Left ventricle myocardium inferior (tissue), 1 donor: ENCODE measurements at places on chromosomes 11 and 22.

- DNase-seq = no peak
These were observed 120.0 kb upstream of the SERPIND1 start for GRCh38 chr22:20653795-20654342.

- DNase-seq = no peak
These were observed 81.8 kb downstream of the OSBP2 start for GRCh38 chr22:30776476-30776875.

- DNase-seq = no peak
These were observed 3.7 kb downstream of the ASPHD2 start for GRCh38 chr22:26432619-26433311.

DNA sequence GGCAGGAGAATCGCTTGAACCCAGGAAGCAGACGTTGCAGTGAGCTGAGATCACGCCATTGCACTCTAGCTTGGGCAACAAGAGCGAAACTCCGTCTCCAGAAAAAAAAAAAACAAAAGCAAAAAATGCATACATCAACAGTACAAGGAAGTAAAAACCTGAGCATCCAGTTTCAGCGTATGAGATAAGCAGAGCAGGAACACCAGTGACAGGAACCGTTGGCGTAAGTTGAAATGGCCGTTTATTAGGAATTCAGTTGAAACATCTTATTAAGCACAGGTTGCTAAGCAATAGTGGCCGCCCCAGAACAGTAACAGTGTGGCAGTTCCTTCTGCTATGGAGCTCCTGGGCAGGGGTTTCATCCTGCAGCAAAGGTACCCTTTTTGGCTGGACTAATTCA, 4.0 kb upstream of the L3MBTL2 start:
- DNase-seq = no peak

DNA sequence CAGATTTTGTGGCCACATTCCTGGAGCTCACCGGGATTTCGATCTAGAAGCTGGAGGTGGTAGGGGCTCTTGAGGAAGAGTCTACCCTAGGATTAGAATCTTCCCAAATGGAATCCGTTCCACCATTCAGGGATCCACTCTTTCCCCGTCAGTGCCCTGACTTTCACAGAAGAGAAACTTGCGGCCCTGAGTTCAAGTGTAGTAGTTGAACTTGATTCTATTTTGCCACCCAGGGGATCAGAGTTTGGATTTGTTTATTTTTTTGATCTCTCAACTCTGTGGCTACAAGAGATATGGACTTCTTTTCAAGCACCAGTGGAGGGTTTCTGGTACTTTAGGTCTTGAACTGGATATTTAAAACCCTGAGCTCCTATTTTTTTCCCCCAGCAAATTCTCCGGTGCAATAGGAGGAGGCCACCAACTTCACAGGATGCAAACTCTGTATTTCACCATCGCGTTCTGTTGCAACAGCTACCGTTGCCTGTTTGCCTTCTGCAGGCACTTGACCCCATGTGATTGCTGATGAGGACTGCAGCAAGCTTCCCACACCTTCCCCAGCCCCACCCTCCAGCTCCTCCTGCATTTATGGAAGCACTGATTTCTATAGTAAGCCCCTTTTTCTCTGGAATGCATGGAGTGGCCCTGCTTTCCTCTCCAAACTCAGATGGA, 14.8 kb upstream of the MRGPRF start:
- no peak for DNase-seq

- DNase-seq = no peak
These were observed 47.6 kb downstream of the MOB2 start for GRCh38 chr11:1438967-1439330.

GRCh38 chr22:41619979-41620588, 759 bp downstream of the DESI1 start:
- DNase-seq = peak; percentile 36

DNA sequence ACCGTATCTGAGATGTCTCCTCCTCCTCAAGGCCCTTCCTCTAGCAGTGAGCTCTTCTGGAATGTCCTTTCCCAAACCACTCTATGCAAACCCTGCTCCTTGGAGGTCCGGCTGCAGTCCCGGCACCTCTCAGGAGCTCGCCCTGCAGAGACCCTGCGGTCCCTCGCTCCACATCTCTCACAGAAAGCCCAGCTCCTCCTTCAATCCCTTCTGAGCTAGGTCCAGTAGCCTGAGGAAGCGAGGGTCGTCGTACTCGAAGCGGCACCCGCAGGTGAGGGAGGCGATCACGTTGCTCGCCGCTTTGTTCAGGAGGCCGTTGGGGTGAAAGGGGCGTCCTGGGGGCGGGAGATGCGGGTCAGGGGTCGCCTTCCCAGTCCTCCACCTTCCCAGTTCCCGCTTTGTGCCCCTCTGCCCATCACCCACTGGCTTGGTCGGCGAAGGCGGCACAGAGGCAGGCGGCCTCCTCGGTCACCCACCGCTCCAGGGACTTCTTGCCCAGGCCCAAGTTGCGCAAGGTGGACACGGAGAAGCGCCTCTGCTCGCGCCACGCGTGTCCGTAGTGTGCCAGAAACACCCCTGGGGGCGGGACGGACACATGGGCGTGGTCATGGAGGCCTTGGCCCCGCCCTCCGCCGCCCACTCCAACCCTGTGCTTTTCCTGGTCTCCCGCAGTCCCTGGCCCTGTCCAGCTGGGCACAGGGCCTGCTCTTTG, 21.5 kb upstream of the CYP2D6 start:
- DNase-seq = no peak

DNA sequence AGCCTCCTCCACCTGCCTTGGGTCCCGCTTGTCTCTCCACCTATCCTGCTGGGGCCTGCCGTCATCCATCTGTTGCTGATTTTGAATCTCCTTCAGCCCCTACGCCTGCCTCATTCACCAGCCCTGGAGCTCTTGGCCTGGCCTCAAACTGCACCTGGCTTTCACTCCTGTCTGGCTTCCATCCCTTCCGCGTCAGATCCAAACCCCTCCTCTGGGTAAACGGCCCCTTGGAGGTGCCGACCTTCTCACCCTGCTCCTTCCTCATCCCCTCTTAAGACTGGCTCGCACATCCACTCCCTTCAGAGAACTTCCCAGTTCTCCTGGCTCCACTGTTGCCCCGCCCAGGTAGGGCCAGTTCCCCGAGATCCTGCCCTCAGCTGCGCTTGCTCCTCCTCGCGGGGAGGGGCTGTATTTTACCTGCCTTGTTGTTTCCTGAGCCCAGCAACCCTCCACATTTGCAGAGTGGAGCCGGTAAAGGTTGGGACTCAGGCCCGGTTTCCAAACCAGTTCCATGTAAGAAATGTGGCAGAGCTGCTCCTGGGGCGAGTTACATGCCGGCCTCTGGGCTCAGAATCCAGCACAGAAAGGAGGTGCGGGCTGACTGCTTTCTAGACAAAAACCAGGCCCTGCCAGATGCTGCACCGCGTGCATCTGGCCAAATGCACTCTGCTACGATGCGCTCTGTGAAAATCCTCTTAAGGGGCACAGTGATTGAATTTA, 13.9 kb upstream of the SHANK2 start:
- DNase-seq = no peak

DNA sequence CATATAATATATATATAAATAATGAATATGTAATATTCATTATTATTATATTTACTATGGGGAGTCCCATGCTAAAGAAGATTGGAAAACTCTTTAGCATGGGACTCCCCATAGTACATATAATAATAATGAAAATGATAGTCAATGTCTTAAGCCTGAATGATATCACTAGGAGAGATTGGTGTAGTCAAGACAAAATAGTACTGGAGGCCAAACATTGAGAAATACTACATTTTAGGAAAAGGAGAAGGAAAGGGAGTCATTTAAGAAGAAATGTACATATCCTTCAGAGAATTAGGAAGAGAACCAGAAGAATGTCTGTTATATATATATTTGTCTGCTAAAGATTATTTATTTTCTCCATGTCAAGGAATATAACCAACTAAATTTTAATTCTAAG, 5.0 kb upstream of the VWA5A start:
- no peak for DNase-seq

DNA sequence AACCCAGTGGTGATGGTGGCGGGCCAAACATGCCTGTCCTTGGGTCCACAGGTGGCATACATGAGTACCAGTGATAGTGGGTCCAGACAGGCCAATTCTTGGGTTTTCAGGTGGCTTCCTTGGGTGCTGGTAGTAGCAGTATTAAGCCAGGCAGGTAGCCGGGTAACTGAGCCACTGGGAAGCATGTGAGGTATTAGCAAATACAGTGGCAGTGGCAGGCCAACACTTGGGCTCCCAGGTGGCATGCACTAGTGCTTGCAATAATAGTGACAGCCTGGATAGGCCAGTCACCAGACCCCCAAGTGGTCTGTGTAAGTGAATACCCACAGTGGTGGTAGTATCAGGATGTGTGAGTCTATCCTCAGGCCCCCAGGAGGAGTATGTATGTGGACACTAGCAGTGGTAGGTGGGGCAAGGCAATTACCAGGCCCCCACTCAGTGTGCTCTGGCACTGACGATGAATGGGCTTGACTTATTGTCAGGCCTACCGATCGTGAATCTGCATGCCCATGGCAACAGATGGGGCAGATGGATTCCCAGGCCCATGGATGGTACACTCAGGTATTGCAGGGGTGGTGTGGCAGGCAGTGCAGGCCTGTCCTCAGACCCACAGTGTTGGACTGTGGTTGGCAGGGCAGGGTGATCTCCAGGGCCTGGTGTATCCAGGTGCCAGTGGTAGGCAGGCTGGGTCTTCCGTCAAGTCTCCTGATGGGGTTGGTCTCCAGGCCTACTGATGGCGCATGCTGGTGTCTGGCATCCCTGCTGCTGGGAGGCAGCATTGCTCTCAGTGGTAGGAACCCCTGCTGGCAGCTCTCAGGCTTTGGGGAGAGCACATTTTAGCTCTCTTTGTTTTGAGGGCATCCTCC, 840.7 kb downstream of the FAM181B start:
- no peak for DNase-seq

DNA sequence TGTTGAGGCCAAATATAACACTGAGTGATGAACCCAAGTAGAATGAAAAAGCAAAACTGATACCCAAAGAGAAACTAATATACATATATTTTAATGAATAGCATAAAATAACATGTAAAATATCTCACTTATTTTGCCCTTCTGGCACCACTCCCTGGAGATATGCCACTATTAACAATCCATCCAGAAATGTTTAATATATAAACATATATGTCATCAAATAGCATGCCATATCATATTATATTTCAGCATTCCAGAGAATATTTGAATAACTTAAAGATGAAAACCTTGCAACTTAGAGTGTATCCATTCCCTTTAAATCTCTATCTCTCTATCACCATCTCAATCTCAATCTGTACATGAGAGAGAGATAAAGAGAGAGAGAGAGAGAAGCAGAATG, 1073.3 kb upstream of the RAG2 start:
- no peak for DNase-seq

DNA sequence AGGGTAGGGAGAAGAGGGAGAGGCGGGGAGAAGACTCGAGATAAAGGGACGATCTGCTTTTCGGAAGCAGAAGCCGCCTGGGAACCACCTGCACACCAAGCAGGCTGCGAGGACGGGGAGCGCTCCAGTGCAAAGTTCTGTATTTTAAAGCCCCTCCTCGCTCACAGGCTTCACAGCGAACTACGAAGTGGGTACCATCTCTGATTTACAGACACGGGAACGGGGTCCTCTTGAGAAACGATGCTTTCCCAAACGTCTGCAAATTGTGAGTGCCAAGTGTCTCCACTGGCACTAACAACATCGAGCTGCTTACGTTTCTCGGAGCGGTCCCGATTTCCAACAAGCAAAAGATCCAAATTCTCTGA, 700 bp upstream of the STX3 start:
- peak; percentile 19 for DNase-seq

DNA sequence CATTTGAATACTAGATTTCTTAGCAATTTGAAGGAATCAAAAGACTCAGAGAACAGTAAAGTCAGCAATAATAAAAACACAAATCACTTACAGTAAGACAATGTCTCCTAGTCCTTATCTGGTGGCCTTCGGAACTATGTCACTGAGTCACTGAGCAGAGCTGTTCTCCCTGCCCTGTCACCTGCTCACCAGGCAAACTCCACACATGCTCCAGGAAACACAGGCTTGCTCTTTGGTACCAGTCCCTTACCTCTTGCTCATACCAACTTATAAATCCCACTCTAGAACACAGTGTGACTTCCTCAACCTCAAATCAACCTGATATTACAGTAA, 81.1 kb upstream of the CHRM4 start:
- DNase-seq = no peak

- DNase-seq = no peak
These were observed 2.2 kb downstream of the GTPBP1 start for GRCh38 chr22:38707984-38708383.

DNA sequence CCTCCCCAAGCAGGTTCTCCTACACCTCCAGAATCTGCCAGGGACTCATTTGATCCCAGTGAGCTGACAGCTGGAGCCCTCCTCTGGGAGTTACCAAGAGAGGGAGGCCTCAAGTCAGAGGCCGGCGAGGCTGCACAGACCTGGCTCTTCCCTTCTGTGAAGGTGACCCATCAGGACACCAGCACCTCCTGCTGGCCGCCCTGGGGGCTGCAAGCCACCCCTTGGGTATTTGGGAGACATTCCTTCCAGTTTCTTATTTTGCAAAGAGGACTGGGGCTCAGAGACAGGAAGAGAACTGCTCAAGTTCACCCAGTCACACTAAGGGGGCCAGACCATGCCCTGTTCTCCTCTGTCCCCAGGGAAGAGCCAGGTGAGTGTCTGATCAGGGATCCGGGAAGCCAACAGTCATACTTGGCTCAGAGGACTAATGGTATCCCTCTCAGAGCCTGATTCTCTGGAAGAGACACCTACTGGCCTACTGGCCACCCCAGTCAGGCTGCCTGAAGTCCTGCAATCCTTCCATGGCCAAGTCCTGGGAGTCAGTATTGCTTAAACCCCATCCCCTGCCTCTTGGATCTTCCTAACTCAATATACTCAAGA, 40.5 kb upstream of the RIC3 start:
- DNase-seq = peak; percentile 33

DNA sequence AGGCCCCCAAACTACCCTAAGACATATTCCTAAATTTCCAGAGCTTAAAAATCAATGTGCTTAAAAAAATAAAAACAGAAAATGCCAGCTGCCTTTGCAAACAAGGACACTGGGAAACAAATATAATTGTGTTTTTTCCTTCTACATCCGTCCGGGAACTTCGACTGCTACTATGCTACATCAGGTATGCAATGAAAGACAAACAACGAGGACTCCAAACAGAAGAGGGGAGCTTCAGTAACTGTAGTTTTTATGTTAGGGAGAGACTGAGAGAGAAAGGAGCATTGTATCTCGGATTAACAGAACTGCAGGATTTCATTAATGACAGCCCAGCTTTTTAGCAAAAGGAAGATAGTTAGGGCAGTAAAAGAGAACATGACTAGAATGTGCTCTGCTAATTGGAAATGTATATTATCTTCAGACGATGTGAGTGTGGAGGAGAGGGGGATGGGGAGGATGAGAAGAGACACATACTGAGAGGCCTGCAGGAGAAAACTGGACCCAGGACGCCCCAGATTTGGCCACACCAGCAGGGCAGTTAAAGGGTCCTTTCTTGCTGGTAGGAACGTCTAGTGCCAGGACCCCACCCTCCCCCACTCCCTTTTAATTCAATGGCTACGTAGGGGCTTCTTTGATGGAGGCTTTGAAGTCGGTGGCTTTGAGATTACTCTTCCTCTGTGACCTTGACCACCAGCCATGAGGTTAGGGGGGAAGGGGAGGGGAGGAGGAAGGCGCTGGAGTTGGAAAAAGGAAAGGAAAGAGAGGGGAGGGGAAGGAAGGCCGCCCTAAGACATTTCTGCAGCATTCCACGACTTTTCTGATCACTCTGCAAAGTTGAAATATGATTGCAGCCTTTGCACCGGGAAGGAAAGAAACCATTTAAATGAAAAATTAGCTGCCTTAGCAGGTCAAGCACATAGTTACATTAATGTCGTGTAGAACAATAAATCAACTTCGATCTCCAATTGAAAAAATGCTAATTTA, 187.1 kb downstream of the BLID start:
- no peak for DNase-seq
